GM10248 (cell line): ENCODE measurements at places on chromosomes 11 and 22.

DNA sequence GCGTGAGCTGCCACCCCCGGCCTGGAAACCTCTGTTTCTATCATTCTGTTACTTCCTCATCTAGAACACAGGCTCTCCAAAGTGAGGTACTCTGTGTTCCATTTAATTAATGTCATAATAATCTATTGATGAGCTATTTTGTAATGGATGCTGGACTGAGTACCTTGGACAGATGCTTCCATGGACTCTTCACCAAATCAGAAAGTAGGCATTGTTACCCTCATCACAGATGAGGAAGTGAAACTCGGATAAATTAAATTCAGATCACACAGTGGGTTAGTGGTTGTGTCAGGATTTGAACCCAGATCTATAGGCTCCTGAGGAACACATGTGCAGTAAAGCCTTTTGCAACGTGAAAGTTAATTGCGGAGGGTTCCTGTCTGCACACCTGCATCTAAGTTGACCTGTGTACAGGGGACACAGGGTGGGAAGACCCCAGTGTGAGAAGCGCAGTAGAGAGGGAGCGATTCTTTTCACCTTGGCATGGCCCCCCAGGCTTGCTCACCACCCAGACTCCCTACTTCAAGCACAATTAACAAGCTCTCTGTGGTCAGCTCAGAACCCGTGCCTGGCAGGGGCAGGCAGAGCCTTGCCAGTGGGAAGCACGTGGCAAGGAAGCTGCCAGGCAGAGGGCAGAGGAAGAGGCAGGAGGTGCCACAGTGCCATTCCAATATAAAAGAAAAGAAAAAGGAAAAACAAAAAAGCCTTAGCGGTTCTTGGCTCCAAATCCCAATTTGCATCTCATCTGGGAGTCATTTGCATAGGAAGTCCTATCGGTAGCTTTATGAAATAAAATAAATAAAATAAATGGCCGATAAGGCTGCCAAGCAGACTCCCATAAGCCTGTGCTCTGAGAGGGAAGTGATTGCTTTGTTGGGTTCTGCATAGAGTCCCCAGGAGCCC, 239.3 kb downstream of the GRIK4 start:
- peak; percentile 5 for DNase-seq

DNA sequence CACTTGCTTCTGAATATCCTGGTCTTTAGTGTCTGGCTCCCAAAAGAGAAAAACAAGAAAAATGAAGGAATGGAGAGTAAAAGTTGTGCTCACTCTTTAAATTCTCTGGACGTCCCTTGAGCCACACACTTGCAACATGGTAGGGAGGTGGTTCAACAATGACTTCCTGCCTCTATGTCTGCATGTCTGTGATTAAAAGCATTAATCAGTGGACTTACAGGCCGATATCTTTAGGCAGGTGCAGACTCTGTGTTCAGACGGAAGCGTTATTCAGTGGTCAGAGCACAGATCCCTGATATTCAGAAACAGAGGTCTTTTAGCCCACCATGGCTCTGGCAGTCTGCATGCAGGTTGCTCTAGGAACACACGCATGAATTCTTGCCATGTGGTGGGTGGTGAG, 1920.0 kb upstream of the RAG2 start:
- DNase-seq, result no peak

GRCh38 chr11:9341638-9342178, 27.3 kb upstream of the TMEM41B start:
- DNase-seq, result no peak

- DNase-seq, result no peak
Measured at GRCh38 chr11:103883856-103884255, 152.6 kb upstream of the DDI1 start.

GRCh38 chr11:112156153-112156955, 7.5 kb downstream of the IL18 start:
- DNase-seq, result no peak

- DNase-seq, result no peak
Measured at GRCh38 chr22:50531962-50532674, 2.3 kb upstream of the TYMP start.

GRCh38 chr11:17526326-17526725, 17.9 kb downstream of the USH1C start:
- DNase-seq, result no peak

- no peak for DNase-seq
Measured at GRCh38 chr11:86151174-86152005, 82.5 kb upstream of the PICALM start.

DNA sequence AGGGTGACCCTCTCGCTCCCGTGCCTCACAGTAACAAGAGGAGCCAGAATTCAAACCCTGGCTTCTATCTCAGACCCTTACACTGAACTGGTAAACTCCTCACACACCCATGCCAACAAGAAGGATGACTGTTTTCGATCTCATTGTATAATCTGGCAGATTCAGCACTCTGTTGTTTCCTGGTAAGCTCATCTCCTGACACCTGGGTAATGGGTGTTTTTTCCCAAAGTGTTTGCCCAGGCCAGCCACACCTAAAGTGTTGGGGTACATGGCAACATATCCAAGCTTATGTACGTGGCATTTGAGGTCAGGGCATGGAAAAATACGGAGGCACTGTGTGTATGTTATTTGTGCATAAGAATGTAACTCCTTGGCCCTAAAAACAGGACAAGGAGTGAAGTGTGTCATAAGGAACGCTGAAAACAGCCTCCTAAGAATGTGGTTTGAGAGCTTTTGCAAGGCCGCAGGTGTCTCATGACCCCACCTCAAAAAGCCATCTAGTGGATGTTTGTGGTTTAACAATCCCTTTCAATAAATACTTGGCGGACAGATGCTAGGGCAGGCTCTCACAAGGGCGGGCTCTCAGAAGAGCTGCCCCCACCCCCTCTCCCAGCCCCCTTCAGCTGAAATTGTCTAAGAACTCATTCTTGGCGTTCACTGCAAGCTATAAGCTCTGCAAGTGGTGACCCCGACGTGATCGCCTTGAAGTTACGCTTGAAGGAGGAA, at the start of gene MS4A15:
MS4A15 (plus strand) TSS at position 561 of the 726 bp plus-strand sequence. CDS start 6,867 bp downstream, outside the sequence.
- DNase-seq, result peak; percentile 54

DNA sequence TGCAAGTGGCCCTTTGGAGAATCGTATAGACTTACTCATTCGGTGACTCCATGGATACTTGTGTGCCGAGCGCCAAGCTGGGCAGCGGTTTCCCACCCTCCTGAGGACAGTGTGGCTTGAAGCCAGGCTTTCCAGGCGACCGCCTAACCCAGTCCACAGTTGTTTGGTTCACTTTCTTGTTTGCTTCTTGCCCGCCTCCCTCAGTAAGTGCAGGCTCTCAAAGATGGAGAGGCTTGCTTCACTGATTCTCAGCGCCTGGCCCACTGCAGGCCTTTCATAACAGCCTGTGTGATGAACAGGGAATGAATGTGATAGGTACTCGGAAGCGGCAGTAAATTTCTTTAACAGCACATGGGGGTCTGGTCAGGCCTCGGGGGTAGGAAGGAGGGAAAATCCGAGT, 11.2 kb upstream of the MDK start:
- DNase-seq, result no peak

DNA sequence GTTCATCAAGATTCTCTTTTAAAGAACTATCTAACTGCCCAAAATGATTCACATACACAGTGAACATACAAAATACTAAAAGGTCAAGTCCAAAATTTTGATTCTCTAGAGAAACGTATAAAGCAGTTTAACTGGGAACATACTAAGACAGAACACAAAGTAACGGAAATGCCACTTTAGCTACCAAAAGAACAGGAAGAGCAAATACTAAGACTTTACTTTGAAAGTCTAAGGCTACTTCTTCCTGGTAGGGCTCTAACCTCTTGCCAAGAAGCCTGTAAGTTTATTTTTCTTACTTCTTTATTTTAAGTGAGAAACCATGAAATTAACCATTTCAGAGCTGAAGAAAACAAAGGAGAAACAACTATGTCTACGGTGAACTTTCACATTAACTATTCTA, 6.2 kb downstream of the PICALM start:
- no peak for DNase-seq

GRCh38 chr22:24091551-24092420, 80.7 kb downstream of the CABIN1 start:
- no peak for DNase-seq

- no peak for DNase-seq
Measured at GRCh38 chr11:78239781-78240180, 51.1 kb downstream of the USP35 start.

DNA sequence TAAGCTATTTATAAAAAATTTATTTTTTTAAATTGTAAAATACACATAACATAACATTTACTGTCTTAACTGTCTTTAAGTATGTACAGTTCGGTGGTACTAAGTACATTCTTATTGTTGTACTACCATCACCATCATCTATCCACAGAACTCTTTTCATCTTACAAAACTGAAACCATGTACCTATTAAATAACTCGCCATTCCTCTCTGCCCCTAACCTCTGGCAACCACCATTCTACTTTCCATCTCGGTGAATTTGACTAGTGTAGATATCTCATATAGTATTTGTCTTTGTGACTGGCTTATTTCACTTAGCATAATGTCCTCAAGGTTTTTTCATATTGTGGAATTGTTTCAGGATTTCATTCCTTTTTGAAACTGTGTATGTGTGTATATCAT, 22.6 kb downstream of the USP47 start:
- no peak for DNase-seq

DNA sequence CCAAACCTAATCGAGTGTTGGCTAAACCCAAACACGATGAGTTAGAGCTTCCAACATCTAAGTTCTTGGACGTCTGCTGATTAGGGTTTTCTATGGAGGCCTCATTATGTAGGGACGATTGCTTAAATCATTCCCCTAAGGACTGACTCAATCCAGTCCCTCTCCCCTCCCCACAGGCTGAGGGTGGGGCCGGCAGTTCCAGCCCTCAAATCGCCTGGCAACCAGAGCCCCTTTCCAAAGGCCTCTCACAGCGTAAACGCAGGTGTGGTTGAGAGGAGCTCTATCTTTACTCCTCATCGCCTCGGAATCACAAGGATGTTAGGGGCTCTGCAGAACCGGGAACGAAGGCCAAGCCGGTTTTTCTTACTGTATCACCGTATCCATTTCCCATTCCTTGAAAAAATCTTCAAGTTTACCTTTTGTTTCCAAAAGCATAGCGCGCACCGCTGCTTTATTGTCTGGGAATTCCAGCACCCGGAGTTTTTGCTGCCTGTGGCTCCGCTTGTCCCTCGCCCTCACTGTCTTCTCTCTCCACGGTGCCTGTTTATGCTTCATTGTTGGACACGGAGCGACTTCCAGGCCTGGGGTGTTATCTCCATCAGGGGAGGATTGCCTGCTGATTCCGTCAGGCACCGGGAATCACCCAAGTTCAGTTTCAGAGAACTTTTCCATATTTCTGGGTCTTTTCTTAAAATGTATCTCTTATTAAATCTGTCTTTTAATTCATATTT, 13.8 kb upstream of the IFITM3 start:
- no peak for DNase-seq

GRCh38 chr11:83037877-83038276, 33.8 kb downstream of the RAB30 start:
- DNase-seq, result no peak

GRCh38 chr11:34408580-34409172, 30.1 kb upstream of the CAT start:
- no peak for DNase-seq

- DNase-seq, result no peak
Measured at GRCh38 chr11:65236194-65237059, 25.3 kb upstream of the POLA2 start.

GRCh38 chr22:27676545-27677213, 124.9 kb downstream of the MN1 start:
- DNase-seq, result no peak

GRCh38 chr11:10581481-10582019, 13.1 kb upstream of the LYVE1 start:
- no peak for DNase-seq

DNA sequence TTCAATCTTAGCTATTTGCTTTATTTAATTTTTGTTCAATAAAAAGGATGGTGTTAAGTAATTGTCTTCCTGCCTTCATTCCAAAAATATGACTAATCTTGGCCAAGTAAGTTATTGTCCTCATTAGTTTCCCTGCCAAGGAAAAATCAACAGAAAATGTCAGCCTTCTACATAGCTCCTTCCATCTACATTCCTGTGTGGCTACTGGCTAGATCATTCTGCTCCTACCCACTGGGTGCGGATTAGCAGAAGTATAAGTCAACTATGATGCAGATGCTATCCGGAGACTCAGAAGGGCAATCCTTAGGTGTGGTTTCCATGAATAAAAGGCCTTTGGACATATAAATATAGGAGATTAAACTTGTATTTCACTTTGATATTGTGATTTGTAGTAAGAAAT, 154.4 kb downstream of the SBF2 start:
- DNase-seq, result no peak

DNA sequence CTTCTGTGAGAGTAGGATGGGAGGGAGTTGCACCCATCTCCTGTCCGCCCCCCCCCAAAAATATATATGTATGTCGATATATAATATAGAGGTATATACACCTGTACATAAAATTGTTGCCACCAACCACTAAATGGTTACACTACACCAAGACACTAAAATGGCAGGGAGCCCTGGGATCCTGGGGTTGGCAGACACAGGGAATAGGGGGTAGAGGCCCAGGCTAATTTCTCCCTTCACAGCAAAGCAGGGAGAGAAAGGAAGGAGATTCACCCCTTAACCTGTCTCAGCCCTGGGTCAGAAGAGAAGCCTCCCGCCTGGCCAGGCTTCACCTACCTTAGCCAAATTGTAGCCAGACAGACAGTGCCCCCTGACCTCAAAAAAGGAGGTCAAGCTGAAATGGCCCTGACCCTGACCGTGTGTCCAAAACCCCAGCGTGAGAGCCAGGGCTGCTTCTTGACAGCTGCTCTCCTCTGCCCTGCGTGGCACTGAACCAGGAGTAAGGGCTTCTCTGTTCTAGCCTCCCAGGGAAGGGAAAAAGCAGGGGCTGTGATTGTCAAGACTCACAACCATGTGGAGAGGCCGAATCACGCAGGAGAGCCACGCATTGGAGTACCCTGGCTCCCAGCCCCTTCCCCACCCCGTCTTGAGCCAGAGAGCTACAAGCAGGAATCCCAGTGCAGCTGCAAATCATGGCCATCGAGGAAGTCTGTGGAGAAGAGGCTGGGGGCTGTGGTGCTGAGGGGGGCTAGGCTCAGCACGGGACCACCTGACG, 40.5 kb downstream of the SGSM3 start:
- DNase-seq, result no peak

DNA sequence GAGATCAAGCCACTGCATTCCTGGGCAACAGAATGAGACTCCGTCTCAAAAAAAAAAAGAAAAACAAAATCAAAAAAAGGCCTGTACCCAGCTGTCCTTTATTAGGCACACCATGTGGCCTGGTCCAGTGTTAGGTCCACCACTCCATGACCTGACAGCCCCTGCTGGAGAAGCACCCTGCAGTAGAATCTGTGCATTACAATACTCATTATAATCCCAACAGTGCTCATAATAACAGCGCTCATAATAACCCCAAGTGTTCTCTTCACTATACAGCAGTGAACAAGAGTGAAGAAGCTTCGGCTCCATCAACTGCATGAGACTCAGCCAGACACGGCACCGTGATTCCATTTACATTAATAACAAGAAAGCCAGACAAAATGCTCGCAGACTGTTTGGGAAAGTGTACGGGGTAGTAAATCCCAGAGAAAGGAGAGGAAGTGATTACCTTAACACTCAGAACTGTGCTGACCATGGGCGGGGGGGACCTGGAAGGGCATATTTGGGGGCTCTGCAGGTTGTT, 8.9 kb upstream of the EHD1 start:
- no peak for DNase-seq
